Activated CD4-positive, alpha-beta T cell treated with anti-CD3 and anti-CD28 coated beads, Interleukin-2, amount 10 ng/mL, durations not matched to agents 7 days and 5 days (primary cell): ENCODE measurements at places on chromosomes 1 and 21. TPM values are rescaled to one million over a fixed set of nuclear protein-coding genes. Genes with fewer than 3 reads are reported as not detected.

Gene KRTAP10-11
- not detected for total RNA-seq

GRCh38 chr1:17198476-17199258 lies 6.3 kb upstream of the PADI1 start:
- no peak overlapping the region for H3K4me3 ChIP-seq
- no peak for DNase-seq
- no peak overlapping the region for H3K27ac ChIP-seq
- H3K27me3 ChIP-seq: peaks cover 8% of the 10 kb centered on the region
- H3K4me1 ChIP-seq: peaks cover 37% of the 10 kb centered on the region

DNA sequence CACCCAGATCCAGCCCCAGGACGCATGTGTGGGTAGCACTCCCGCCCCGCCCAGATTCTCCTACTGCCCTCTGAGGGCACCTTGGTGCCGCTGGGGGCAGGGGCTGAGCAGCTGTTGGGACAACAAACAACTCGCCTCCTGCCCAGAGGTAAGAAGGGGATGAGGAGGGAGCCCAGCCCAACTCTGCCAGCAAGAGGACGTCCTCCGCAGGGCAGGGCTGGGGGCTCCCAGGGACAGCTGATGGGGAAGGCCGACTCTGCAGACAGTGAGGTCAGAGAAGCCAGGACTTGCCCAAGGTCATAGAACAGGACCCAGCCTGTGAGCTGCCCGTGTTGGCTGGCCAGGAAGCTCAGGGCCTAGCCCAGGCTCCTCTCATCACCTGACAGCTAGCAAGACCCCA lies 18.8 kb downstream of the RAP1GAP start:
- DNase-seq: no peak
- H3K36me3 ChIP-seq: no peaks in the 10 kb centered on the region
- H3K4me3 ChIP-seq: peak overlapping the region; percentile 16
- peaks cover 15% of the 10 kb centered on the region for H3K4me1 ChIP-seq
- no peak overlapping the region for H3K27ac ChIP-seq
- H3K27me3 ChIP-seq: peaks cover 23% of the 10 kb centered on the region

DNA sequence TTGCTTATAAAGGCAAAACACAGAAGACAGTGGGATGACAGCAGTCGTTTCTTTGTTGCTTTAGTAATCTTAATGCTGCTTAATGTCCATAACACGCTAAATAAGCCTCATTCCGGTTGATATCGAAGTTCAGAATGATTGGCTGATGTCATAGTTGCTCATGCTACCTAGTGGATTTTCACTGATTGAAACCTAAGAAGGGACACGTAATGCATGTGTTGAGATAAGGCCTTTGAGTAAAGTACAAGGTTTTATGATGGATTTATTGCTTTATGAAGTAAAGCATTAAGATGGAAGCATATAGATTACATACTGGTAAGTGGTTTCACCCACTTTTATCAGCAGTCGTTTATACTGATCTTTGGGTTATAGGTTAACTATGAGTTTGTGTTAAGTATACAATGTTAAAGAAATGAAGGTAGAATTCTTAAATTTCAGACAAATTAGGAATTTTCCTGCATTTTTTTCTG lies 25.1 kb downstream of the IARS2 start:
- H3K36me3 ChIP-seq: peaks cover 25% of the 10 kb centered on the region
- no peak for DNase-seq
- H3K27me3 ChIP-seq: no peaks in the 10 kb centered on the region
- H3K4me1 ChIP-seq: peaks cover 1% of the 10 kb centered on the region

Gene IQGAP3
- 25.2 TPM for total RNA-seq

GRCh38 chr1:193308438-193308837 lies 122.0 kb upstream of the B3GALT2 start:
- no peak overlapping the region for H3K4me3 ChIP-seq
- H3K27ac ChIP-seq: no peak overlapping the region
- H3K4me1 ChIP-seq: peaks cover 17% of the 10 kb centered on the region

- H3K27ac ChIP-seq: no peak overlapping the region
- H3K4me1 ChIP-seq: no peaks in the 10 kb centered on the region
- H3K4me3 ChIP-seq: no peak overlapping the region
- DNase-seq: no peak
- H3K36me3 ChIP-seq: no peaks in the 10 kb centered on the region
Measured at GRCh38 chr1:93738926-93739325, 57.3 kb upstream of the BCAR3 start.

Gene CDA
- not detected for total RNA-seq

- no peak overlapping the region for H3K27ac ChIP-seq
- DNase-seq: no peak
- no peaks in the 10 kb centered on the region for H3K27me3 ChIP-seq
- no peak overlapping the region for H3K4me3 ChIP-seq
- no peaks in the 10 kb centered on the region for H3K36me3 ChIP-seq
- H3K4me1 ChIP-seq: no peaks in the 10 kb centered on the region
Measured at GRCh38 chr1:4796161-4797015, 142.0 kb downstream of the AJAP1 start.

DNA sequence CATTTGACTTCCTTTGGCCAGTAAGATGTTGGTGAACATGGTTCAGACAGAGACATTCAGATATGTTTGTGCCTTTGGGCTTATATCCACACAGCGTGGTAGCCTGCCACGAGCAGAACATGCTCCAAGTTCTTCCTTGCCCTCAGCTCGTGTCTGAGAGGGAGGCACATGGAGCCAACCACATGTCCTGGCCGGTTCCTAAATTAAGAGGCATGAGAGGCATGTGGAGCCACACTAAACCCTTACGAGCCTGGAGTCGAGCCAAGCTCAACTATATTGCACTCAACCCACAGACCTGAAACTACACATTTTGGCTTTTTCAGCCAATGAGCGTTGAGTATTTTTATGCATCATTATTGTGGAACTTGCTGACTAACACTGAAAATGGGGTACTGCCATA lies 133.7 kb upstream of the KCNK1 start:
- no peak overlapping the region for H3K27ac ChIP-seq
- H3K36me3 ChIP-seq: no peaks in the 10 kb centered on the region
- no peak overlapping the region for H3K4me3 ChIP-seq
- DNase-seq: no peak
- H3K4me1 ChIP-seq: no peaks in the 10 kb centered on the region

DNA sequence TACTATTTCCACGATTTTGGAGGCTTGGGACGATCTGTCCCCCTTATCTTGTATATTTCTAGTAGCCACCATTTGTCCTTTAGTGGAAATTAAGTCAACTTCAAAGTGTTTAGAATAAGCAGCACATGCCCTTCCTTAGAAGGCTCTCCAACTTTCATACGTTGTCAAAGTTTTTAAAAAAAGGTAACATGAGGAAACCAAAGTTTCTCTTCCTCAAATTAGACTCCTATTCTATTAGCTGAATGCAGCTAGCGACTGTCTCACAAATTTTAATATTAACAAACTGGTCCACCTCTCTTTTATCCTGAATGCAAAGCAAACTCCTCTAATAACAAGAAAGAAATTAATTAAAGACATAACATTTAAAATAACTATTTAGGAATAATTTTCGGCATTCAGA lies 6.9 kb downstream of the C1orf174 start:
- peaks cover 41% of the 10 kb centered on the region for H3K4me1 ChIP-seq
- H3K27ac ChIP-seq: no peak overlapping the region
- H3K27me3 ChIP-seq: no peaks in the 10 kb centered on the region
- H3K36me3 ChIP-seq: peaks cover 37% of the 10 kb centered on the region

GRCh38 chr1:46396441-46397398 lies 2.6 kb downstream of the FAAH start:
- H3K4me1 ChIP-seq: peaks cover 9% of the 10 kb centered on the region
- peaks cover 11% of the 10 kb centered on the region for H3K36me3 ChIP-seq
- no peak for DNase-seq
- H3K4me3 ChIP-seq: no peak overlapping the region
- H3K27me3 ChIP-seq: peaks cover 10% of the 10 kb centered on the region
- no peak overlapping the region for H3K27ac ChIP-seq

Gene HES4
- total RNA-seq: 0.42 TPM

DNA sequence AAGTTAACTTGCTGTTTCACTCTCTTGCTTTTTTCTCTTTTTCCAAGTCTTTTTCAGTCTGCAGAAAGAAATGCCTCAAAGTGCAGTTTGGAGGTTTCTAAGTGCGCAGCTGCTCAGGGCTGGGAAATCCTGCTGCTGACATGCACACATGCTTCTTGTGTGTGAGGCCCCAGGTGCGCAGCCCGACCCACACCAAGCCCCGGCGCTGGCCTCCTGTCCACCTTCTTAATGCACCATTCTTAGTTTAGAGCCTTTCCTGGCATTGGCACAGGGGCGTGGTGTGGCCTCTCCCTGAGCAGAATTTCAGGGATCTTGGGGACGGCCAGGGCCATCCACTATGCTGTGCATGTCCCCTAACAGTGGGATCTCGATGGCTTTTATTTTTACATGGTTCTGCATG lies 315.2 kb downstream of the CAMTA1 start:
- no peaks in the 10 kb centered on the region for H3K36me3 ChIP-seq
- H3K27ac ChIP-seq: no peak overlapping the region
- DNase-seq: no peak
- no peak overlapping the region for H3K4me3 ChIP-seq
